ENCODE measurements at places on chromosomes 1 and 21.

- no peak overlapping the region for H3K4me3 ChIP-seq
- H3K27ac ChIP-seq: no peak overlapping the region
- no peaks in the 10 kb centered on the region for H3K4me1 ChIP-seq
- no peaks in the 10 kb centered on the region for H3K27me3 ChIP-seq
- DNase-seq: no peak
These were observed 11.4 kb upstream of the MAGOH start for GRCh38 chr1:53249706-53250105.

DNA sequence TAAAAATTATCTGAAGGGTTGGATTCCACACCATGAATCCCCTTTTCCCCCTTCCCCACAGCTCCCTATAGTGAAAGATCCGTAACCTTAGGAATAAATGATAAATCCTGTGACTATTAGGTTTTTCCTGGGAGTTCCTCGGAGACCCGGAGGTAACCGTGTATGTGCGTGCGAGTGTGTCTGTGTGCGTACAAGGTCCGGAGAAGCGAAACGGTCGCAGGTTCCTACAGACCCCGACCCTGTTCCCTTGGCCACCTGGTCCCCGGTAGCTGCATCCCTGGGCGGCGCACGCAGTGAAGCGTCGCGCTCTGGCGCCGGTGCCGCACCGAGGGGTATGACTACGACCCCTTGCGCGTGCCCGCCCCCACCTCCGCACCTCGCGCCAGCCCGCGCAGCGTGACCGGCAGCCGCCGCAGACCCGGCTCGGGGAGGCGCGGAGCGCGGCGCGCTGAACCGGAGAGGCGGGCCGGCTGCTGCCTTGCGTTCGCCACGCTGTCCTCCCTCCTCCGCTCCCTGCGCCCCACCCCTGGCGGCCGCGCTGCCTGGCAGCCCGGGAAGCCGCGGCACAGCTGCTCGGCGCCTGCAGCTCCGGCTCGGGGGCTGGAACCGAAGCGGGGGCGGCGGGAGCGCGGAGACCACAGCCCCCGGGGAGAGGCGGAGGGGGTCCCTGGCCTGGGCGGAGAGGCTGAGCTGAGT, at the start of gene AK5:
Gene AK5 (plus strand): TSS at position 529 of the 696 bp plus-strand sequence. CDS start 295 bp downstream, outside the sequence.
- peak within 1 kb of the TSS; percentile 67 for H3K27ac ChIP-seq
- peaks cover 31% of the 10 kb centered on the region for H3K4me1 ChIP-seq
- no peaks in the 10 kb centered on the region for H3K27me3 ChIP-seq
- DNase-seq: peak; percentile 46
- no peaks in the 10 kb centered on the region for H3K36me3 ChIP-seq

GRCh38 chr21:46007492-46007868, 25.9 kb downstream of the COL6A1 start:
- no peaks in the 10 kb centered on the region for H3K27me3 ChIP-seq
- H3K36me3 ChIP-seq: no peaks in the 10 kb centered on the region
- H3K27ac ChIP-seq: no peak overlapping the region
- DNase-seq: no peak
- H3K4me3 ChIP-seq: no peak overlapping the region
- no peaks in the 10 kb centered on the region for H3K4me1 ChIP-seq

GRCh38 chr21:34510148-34511142, 1.6 kb downstream of the KCNE1 start:
- no peak for DNase-seq
- H3K27me3 ChIP-seq: no peaks in the 10 kb centered on the region
- H3K36me3 ChIP-seq: no peaks in the 10 kb centered on the region
- no peaks in the 10 kb centered on the region for H3K4me1 ChIP-seq

DNA sequence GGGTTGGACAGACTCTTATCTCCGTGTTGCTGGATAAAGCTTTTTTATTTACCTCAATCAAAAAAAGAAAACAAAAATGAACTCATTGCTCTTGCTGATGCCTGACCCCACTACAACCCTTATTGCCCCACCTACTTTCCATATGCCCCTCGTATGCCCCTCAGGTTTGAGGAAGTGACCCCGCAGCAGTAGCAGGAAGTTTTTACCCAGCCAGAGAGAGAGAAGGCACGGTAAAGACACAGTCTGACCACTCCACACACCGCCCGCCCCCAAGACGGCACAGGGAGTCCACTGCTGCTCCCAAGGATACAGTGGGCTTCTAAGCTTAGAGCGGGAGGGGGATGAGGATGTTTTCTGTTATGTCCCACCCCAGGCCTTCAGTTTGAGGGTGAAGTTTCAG, 9.8 kb downstream of the PLEKHO1 start:
- no peak overlapping the region for H3K4me3 ChIP-seq
- H3K27me3 ChIP-seq: no peaks in the 10 kb centered on the region
- peaks cover 31% of the 10 kb centered on the region for H3K4me1 ChIP-seq
- no peak overlapping the region for H3K27ac ChIP-seq
- DNase-seq: no peak

- no peaks in the 10 kb centered on the region for H3K36me3 ChIP-seq
- H3K27me3 ChIP-seq: no peaks in the 10 kb centered on the region
- H3K4me3 ChIP-seq: no peak overlapping the region
These were observed 165.1 kb downstream of the DAB1 start for GRCh38 chr1:57258557-57259325.

- H3K36me3 ChIP-seq: no peaks in the 10 kb centered on the region
- H3K27me3 ChIP-seq: no peaks in the 10 kb centered on the region
These were observed 344.7 kb upstream of the USP24 start for GRCh38 chr1:55559842-55560241.

GRCh38 chr1:232477728-232478127, 152.2 kb downstream of the SIPA1L2 start:
- H3K27ac ChIP-seq: no peak overlapping the region

- no peak overlapping the region for H3K4me3 ChIP-seq
- H3K27ac ChIP-seq: no peak overlapping the region
- H3K36me3 ChIP-seq: no peaks in the 10 kb centered on the region
- no peaks in the 10 kb centered on the region for H3K27me3 ChIP-seq
- no peak for DNase-seq
These were observed 1519.1 kb downstream of the BRINP3 start for GRCh38 chr1:188958461-188959115.

DNA sequence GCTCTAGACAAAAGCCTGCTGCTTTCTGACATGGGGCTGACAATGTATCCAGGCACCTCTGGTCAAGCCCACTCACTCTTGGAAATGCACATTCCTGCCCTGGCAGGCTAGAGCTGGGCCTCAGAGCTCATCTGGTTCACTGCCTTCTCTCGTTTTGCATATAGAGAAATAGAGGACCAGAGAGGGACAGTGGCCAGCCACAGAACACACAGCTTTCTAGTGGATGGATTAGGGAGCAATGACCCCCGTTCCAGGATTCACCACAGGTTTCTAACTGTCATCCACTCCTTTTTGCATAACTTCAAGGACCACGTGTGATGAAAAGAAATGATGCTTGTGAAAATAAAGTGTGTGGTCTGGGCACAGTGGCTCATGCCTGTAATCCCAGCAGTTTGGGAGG, 129.6 kb upstream of the IGSF21 start:
- no peaks in the 10 kb centered on the region for H3K36me3 ChIP-seq
- no peak overlapping the region for H3K27ac ChIP-seq
- H3K4me3 ChIP-seq: no peak overlapping the region
- H3K4me1 ChIP-seq: no peaks in the 10 kb centered on the region
- DNase-seq: no peak

DNA sequence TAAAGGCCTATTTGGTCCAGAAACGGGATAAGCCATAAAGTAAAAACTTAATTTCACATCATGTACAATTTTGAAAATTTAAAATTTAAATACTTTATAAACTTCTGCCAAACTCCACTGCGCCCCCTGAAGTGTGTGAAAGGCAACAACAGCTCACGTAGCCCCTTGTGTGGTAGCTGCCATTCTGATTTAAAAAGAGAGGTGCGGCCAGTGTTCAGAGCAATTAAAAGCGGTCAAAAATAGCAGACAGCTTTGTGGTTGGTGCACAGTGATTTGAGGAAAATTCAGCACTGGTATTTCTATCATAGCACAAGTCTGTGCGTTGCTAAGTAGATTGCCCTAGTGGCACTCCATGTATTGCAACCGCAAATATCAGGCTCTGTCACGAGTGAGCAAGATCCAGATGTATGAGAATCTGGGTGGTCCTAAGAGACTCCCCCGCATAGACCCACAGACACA, 122.5 kb downstream of the ATG4C start:
- DNase-seq: no peak
- no peaks in the 10 kb centered on the region for H3K36me3 ChIP-seq
- no peaks in the 10 kb centered on the region for H3K4me1 ChIP-seq

DNA sequence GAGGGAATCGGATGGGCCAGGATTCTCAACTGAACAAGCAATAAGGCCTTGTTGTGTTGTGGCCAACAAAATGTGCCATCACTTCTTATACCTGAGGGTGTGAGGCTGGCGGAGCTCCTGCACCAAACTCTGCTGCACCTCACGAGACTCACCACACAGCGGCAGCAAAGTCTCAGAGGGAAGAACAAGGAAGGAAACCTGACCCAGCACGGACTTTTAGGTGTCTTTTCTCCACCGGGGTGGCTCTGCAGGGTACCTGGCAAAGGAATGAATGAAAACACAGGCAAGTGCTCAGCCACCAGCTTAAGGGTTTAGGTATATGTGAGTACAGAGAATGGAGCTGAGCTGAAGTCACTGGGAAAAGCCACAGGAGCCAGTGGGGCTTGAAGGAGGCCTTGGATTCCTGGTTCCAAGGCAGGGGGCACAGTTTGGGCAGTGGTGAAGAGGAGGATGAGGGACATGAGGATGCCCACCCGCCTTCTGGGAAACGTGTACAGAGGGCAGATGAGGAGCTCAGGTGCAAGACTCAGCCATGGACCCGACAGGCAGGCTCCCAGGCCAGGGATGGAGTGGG, 31.1 kb upstream of the HSD3B1 start:
- no peaks in the 10 kb centered on the region for H3K36me3 ChIP-seq
- DNase-seq: no peak
- H3K27ac ChIP-seq: no peak overlapping the region
- no peaks in the 10 kb centered on the region for H3K4me1 ChIP-seq
- H3K4me3 ChIP-seq: no peak overlapping the region
- H3K27me3 ChIP-seq: no peaks in the 10 kb centered on the region

GRCh38 chr1:87495147-87495546, 166.5 kb downstream of the LMO4 start:
- H3K4me1 ChIP-seq: no peaks in the 10 kb centered on the region
- no peak for DNase-seq
- no peak overlapping the region for H3K27ac ChIP-seq

DNA sequence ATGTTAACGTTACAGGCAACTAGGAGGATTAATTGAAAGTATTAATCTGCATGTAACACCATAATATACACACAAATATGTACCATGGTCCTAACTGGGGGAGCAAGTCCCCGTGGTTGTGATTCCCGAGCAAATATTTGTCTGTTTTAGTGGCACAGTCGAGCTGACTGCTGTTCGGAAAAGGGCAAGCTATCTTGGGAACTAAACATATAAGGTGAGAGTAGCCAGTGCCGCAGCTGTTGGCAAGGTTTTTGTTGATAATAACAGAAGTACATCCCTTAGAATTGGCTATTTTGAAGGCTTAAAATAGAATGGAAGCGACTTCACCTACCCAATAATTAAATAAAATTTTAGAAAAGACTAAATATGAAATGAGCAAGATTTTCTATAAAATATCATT, 45.5 kb downstream of the UCHL5 start:
- no peaks in the 10 kb centered on the region for H3K4me1 ChIP-seq
- no peak overlapping the region for H3K27ac ChIP-seq

DNA sequence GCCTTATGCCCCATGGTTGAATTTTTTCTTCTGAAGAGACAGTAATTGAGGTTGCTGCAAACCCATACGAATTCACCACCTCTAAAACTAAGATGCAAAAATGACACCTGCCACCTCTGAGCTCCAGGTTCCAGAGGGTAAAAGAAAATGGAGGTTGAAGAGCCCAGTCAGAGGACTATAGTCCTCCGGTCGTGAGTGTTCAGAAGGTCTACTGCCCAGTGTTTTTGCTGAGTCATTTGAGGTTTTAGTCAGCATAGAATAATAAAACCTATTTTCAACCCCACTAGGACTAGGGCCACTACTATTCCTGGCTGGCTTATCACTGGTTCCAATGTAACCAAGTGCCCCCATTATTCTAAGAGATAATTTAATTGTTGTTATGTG, 12.9 kb upstream of the SLAMF7 start:
- peaks cover 15% of the 10 kb centered on the region for H3K4me1 ChIP-seq
- no peak overlapping the region for H3K4me3 ChIP-seq
- no peaks in the 10 kb centered on the region for H3K27me3 ChIP-seq
- no peaks in the 10 kb centered on the region for H3K36me3 ChIP-seq
- DNase-seq: no peak
- H3K27ac ChIP-seq: no peak overlapping the region
